ENCODE measurements at places on chromosomes 11 and 22.
A peak's percentile ranks its signal among the peaks of the same experiment; 100 is the strongest.

DNA sequence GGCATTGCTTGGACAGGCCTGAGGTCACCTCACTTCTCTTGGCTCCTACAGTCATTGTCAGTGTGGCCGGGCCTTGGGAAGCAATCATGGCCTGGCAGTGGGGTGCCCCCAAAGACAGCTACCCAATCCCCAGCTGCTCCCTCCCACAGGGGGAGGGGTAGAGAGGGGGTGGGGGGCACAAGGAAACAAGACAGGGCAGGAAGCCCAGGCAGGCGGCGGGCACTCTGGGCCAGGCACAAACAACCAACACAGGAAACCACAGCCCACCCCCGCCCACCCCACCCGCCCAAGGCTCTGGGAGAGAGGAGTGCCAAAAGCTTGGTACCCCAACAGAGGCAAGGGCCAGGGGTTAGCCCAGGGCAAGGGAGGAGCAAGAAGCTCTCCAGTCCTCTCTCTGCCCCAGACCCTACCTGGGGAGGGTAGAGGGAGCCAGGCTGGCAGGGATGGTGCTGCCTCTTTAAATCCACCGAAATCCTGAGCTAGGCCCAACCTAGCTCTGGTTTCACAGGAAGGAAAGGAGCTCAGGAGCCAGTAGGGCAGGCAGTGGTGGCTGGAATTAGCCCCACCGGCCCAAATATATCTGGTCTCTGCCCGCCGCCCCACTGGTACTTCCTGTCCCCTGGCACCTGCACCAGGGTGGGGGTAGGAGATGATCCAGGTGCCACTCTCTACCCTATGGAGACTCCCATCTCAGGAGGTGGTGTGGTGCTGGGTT lies 12.2 kb downstream of the BCL9L start:
- DNase-seq: no peak

DNA sequence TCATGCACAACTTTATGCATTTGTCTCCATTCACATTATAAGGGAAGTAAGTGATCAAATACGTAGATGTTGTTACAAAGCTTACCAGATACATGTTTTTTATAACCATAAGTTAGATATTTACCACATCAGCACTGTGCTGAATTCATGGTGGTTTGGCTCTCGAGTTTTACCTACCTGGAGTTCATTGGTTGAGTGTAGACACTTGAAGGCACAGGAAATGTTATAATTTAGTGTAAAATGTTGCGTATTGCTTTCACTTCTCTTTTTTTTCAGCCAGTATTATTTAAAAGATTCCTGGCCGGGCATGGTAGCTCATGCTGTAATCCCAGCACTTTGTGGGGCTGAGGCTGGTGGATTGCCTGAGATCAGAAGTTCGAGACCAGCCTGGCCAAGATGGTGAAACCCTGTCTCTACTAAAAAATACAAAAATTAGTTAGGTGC lies 53.1 kb upstream of the GRK2 start:
- DNase-seq: no peak

DNA sequence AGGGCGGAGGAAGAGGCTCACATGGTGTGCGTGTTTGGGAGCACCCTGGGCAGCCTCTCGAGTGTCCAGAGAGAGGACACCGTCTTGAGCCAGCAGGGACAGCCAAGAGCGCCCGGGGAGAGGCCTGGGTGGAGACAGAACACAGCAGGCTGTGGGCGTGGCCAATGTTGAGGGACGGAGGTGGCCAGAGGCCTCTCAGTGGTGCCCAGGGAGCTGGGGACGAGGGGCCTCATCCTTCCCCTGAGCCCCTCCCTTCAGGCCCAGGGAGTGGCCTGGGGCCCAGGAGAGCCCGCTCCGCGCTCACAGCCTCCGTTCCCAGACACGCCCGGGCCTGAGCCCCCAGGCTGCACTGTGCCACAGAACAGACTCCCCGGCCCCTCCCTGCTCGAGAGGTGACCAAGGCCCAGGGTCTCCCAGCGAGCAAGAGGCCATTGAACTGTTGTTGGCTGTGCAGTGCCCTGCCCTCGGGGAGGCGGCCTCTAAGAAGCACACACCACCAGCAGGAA lies 48.4 kb downstream of the CDKN1C start:
- no peak for DNase-seq

DNA sequence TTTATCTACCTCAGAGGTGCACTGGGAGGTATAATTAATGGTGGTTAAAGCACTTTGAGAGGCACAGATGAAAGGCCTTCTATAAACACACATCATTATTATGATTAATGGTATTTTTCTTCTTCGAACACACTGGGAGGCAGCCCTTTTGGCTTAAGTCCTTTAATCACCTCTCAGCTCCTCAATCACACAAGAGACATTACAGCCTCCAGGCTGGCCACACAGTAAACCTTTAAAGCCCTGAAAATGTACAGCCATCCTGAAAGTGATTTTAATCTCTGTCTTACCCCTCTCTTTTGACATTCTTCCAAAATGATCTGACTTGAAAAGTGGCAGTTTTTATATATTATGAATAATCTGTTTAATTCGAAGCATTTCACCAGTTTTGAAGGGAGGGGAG lies 54.3 kb upstream of the VSTM5 start:
- no peak for DNase-seq

DNA sequence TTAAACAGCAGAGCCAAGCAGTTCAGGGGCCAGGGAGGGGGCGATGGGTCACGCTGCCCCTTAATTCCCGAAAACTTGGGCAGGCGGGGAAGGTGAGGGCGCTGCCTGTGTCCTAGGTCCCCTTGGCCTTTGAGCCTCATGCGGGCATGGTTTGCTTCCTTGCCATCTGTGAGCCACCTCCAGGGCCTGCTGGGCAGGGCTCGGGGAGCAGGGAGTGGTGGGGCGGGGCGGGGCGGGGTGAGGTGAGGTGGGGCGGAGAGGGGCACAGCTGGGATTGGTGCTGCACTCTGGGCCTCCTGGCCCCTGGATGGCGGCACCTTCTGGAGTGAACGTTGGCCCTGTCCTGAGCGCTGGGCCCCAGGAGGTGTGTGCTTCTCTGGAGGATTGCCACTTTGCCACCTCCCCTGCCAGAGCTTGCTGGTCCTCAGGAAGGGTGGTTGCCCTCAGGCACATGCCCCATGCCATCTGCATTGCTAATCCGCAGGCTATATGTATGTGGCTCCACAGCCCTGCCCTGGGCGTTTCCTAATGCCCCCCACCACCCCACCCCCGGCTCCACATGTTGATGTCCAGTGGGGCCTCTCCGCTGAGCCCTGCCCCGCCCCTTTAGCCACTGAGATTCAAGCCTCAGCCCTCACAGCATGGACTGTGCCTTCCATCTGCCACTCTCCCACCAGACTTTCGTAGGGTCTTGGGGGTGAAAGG lies 352.5 kb downstream of the TBC1D22A start:
- no peak for DNase-seq

GRCh38 chr11:94770563-94771120 lies 2.5 kb downstream of the AMOTL1 start:
- DNase-seq: no peak

DNA sequence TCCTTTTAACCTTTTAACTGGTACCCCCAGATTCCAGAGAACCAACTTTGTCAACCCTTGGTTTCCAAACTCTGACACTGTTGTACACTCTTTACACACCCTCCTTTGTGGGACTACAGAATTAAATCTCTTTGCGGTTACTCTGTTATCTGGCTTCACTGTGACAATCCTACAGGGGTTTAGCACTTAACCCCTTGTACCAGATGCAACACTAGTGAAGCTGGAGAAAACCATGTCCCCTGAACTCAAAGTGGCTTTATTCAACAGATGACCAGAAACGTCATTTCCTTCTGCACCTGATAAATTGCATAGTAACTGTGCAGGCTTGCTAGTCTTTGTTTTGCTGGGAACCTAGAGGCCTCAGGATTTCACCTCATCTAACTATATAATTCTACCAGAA lies 5.6 kb upstream of the GAB2 start:
- DNase-seq: no peak

GRCh38 chr22:33962409-33962808 lies 42.1 kb upstream of the LARGE1 start:
- no peak for DNase-seq

- DNase-seq: no peak
Measured at GRCh38 chr11:128179039-128179438, 408.3 kb downstream of the ETS1 start.

DNA sequence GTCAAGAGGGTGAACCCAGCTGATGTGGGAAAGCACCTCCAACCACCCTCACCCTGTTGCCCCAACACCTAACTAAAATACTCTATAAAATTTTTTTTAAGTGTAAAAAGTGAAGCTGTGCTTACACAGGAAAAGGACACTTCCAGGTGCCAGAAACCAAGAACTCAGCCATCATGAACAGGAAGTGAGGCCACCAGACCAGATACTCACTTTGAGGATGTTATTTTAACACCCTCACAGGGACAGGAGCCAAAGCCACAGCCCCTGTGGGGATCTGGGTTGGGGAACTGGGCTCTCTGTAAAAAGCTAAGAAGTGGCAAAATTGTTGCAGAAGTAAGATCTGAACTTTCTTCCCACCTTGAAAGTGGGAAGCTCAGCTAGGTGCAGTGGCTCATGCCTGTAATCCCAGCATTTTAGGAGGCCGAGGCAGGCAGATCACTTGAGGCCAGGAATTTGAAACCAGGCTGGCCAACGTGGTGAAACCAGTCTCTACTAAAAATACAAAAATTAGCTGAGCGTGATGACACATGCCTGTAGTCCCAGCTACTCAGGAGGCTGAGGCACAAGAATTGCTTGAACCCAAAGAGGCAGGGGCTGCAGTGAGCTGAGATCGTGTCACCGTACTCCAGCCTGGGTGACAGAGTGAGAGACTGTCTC lies 3.8 kb downstream of the RSPH14 start:
- peak; percentile 27 for DNase-seq

DNA sequence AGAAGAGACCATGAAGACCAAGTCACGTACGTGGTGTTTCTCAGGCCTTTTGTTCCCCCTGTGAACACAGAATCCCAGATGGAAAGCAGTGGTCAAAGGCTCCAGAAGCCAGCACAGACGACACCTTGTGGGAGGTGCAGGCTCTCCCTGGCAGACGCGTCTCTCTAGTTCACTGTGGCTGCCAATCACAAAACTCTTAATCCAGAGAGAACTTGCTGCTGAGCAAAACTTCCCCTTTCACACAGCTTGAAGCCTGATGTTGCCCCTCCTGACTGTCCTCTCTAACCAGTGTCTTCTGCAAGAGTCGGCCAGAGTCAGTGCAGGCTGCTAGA lies 67.1 kb downstream of the PIWIL3 start:
- DNase-seq: peak; percentile 28

GRCh38 chr11:99162819-99163218 lies 142.1 kb downstream of the CNTN5 start:
- DNase-seq: no peak

DNA sequence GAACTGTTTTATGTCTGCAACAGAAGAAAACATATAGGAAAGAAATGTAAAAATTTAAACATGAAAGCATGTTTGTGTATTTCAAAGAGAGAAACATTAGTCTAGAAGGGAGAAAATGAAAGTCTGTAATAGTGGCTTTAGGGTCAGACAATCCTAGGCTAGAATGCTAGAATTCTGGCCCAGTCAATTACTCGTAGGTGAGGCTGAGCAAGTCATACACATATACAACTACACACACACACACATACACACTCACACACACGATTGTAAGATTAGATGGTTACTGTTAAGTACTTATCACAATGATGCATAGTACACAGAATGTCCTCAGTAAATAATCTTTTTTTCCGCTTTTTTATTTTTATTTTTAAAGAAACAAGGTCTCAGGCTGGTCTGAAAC lies 37.7 kb upstream of the PCF11 start:
- DNase-seq: no peak

DNA sequence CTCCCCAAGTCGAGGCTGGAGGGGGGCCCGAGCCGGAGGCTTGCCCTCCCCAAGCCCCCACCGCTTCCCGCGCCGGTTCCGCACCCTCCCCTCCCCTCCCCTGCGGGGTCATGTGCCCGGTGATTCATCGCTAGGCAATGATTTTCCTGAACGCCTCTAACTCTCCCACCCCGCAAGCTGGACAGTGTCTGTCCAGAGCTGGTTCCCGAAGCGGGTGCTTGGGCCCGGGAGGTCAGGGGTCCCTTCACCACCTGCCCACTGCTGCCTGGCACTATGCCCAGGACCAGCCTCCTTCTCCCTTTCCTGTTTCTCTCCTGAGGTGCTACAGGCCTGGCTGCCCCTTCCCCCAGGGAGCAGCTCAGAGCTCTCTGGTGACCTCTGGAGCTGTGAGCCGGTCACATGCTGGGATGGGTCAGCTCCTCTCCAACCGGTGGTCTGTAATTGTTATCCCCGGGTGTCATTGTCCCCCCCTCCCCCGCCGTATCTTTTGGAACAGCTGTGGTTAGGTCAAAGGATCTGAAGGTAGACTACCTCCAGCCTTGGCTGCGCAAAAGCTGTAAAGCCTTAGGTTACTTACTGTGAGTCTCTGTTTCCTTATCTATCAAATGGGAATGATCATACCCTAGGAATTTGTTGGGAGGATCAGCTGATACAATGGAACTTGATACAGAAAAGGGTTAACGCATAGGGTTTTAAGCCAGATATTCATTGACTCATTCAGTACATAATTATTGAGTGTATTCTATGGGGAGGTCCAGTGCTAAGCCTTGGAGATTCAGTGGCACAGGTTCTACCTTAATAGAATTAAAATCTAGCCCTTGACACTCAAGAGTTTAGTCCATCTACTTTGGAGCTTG lies 753 bp downstream of the STX3 start:
- DNase-seq: no peak

DNA sequence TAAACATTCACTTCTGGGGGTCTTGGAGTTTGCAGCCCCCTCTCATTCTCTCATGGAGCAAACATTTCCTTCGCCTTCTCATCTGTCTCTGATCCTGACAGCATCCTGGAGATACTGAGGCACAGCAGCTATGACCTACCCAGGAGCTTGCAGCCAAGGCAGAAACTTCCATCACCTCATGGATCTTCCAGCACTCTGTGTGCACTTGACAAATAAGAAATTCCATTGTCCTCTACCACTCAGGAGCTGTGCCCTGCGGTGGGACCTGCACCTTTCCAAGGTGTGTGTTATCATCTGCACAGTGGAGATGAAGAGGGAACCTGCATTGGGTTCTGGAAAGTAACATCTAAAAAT lies 49.1 kb downstream of the GGTLC2 start:
- DNase-seq: no peak

DNA sequence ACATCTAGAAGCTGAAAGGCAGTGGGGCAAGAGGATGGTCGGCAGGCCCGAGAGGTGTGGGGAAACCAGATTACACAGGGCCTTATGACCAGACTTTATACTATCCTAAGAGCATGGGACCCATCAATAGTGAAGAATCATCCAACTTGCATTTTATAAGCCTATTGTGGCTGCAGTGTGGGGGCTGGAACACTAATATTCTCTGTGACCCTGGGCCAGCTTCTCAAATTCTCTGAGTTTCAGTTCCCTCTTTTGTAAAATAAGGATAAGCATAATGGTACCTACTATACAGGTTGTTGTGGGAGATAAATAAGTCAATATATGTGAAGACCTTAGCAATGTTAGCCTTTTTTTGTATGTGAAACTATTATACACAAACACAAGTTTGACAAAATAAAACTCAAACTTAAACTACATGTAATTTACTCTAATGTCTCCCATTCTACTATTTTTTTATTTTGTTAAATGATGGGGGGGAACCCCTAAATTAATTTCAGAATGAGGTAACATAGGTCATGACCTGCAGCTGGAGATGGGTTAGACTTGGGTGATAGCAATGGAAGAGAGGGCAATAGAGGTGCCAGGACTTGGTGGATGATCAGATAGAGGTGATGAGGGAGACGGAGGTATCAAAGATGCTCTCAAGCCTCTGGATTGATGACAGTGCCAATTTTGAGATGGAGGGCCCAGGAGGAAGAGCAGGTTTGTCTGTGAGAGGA lies 30.1 kb downstream of the SMCO4 start:
- DNase-seq: no peak

GRCh38 chr22:22037229-22037628 lies 54.6 kb upstream of the TOP3B start:
- DNase-seq: no peak
